Right atrium auricular region (tissue), 2 donors: ENCODE measurements at places on chromosomes 12 and 14. TPM values are rescaled to one million over a fixed set of nuclear protein-coding genes. Genes with fewer than 3 reads are reported as not detected.

GRCh38 chr12:6823182-6824084, 1.8 kb downstream of the GPR162 start:
- H3K4me3 ChIP-seq: no peak overlapping the region
- H3K27ac ChIP-seq: no peak overlapping the region
- no peak for DNase-seq
- no peaks in the 10 kb centered on the region for H3K27me3 ChIP-seq

GRCh38 chr12:27186022-27186839, 57.9 kb upstream of the STK38L start:
- H3K4me3 ChIP-seq: no peak overlapping the region
- no peak for DNase-seq
- no peaks in the 10 kb centered on the region for H3K27me3 ChIP-seq
- H3K36me3 ChIP-seq: no peaks in the 10 kb centered on the region
- H3K4me1 ChIP-seq: no peaks in the 10 kb centered on the region

DNA sequence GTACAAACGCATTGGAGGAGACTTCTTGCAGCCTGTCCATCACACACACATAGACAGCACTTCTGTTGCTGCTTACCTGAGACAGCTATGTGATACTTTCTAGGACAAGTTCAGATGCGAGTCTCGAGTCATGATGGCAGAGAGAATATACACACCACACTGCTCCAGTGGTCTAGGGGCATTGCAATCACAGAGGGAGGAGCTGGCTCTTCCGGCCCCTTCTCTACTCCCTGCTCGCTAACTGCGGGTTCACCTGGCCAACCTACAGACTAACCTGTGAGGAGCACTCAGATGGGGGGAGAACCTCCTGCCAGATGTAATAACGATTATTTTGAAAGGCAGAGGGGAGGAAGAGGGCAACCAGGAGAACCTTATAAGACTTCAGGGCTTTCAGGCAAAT, 30.7 kb downstream of the EMP1 start:
- no peaks in the 10 kb centered on the region for H3K27me3 ChIP-seq
- DNase-seq: no peak
- no peaks in the 10 kb centered on the region for H3K4me1 ChIP-seq
- no peak overlapping the region for H3K4me3 ChIP-seq

GRCh38 chr14:96881713-96882112, 84.5 kb downstream of the VRK1 start:
- H3K4me1 ChIP-seq: no peaks in the 10 kb centered on the region
- no peaks in the 10 kb centered on the region for H3K36me3 ChIP-seq
- H3K27me3 ChIP-seq: no peaks in the 10 kb centered on the region
- H3K27ac ChIP-seq: no peak overlapping the region
- H3K4me3 ChIP-seq: no peak overlapping the region

- H3K36me3 ChIP-seq: peaks cover 7% of the 10 kb centered on the region
- peak overlapping the region; percentile 60 for H3K27ac ChIP-seq
- peak overlapping the region; percentile 5 for H3K4me3 ChIP-seq
- no peak for DNase-seq
- H3K4me1 ChIP-seq: no peaks in the 10 kb centered on the region
Measured at GRCh38 chr12:53618275-53618674, 7.9 kb downstream of the ATF7 start.

- H3K36me3 ChIP-seq: peaks cover 54% of the 10 kb centered on the region
- no peak overlapping the region for H3K27ac ChIP-seq
- DNase-seq: no peak
- H3K4me1 ChIP-seq: no peaks in the 10 kb centered on the region
Measured at GRCh38 chr12:57280211-57281062, 29.4 kb upstream of the STAC3 start.

GZMH gene
- 0.93 TPM for total RNA-seq

DNA sequence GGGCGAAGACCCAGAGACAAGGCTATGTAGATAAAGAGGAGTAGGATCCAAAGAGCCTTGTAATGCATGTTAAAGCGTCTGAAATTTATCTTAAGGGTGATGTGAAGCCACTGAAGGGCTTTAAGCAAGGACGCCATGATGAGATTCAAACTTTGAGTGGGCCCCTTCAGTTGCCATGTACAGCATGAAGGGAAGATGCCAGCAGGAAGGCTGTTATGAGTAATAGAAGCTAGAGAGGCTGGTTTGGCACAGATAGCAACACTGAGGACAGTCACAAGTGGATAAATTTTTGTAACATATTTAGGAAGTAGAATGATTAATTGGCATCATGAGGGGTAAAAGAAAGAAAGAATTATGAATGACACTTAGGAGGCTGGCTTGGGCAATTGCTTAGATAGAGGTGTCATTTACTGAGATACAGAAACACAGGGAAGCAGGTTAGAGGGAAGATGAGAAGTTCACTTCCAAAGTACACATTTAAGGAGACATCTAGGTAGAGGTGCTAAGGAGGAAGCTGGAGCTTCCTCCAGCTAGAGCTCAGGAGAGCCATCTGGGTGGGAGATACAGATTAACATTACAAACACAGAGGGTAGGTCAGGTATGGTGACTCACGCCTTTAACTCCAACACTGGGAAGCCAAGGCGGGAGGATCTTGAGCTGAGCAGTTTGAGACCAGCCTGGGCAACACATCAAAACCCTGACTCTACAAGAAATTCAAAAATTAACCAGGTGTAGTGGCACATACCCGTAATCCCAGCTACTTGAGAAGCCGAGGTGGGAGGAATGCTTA, 13.7 kb downstream of the ATG2B start:
- no peak for DNase-seq
- H3K4me1 ChIP-seq: no peaks in the 10 kb centered on the region
- H3K4me3 ChIP-seq: no peak overlapping the region
- H3K27me3 ChIP-seq: no peaks in the 10 kb centered on the region

DAZAP2 gene
- total RNA-seq: 193 TPM

DNA sequence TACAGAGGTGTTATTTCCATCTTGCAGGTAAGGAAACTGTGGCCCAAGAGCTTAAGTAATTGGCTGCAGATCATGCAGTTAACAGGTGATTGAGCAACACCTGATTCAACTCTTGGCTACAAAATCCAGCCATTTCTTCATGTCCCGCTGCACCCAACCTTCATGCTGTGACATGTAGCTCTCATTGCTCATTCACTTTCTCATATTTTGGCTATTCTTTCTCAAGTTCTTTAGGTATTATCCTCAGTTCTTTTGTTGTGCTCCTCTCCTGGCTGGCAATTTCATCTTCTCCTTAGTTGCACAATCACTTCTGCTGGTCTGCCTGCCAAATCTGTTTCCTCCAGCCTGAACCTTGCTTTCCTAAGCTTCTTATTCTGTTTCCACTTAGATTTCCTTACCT, 300.8 kb downstream of the SSPN start:
- DNase-seq: no peak
- peaks cover 9% of the 10 kb centered on the region for H3K36me3 ChIP-seq
- H3K4me1 ChIP-seq: no peaks in the 10 kb centered on the region
- H3K27me3 ChIP-seq: no peaks in the 10 kb centered on the region

NR1H4 gene
- not detected for total RNA-seq

FOXG1 gene
- total RNA-seq: not detected

DNA sequence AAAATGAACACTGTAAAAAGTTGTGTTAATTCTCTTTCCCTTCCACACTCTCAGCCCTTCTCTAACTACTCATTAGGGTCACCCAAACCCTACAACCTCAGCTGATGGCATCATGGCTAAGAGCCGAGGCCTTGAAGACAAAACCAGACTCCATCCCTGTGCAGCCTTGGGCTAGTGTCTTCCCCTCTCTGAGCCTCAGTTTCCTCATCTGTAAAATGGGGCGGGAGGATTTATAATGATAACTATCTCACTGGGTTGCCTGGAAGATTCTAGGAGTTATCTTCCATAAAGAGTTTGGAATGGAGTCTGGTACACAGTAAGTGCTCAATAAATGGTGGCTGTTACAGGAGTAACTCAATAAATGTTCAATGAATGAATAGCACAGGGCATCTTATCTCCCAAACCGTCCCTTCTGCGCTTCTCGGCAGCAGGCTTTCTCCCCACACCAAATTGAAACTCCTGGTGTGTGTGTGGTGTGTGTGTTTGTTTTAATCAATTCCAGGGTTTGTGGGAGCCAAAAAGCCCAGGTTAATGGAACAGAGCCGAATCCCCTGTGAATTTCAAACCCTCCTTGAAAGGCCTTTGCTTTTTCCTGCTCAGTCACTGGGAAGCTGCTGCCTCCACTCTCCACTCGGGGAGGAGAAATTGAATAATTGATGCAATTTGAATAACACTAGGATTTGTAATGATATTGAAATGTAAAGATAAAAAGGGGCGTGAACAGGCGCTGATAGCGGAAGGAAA, 61.2 kb upstream of the FAM222A start:
- H3K27me3 ChIP-seq: no peaks in the 10 kb centered on the region
- H3K27ac ChIP-seq: no peak overlapping the region
- no peaks in the 10 kb centered on the region for H3K4me1 ChIP-seq
- no peak for DNase-seq
- H3K36me3 ChIP-seq: no peaks in the 10 kb centered on the region

THAP2 gene
- total RNA-seq: 2.0 TPM

SLCO1B1 gene
- total RNA-seq: not detected

SLC5A8 gene
- total RNA-seq: not detected

DNA sequence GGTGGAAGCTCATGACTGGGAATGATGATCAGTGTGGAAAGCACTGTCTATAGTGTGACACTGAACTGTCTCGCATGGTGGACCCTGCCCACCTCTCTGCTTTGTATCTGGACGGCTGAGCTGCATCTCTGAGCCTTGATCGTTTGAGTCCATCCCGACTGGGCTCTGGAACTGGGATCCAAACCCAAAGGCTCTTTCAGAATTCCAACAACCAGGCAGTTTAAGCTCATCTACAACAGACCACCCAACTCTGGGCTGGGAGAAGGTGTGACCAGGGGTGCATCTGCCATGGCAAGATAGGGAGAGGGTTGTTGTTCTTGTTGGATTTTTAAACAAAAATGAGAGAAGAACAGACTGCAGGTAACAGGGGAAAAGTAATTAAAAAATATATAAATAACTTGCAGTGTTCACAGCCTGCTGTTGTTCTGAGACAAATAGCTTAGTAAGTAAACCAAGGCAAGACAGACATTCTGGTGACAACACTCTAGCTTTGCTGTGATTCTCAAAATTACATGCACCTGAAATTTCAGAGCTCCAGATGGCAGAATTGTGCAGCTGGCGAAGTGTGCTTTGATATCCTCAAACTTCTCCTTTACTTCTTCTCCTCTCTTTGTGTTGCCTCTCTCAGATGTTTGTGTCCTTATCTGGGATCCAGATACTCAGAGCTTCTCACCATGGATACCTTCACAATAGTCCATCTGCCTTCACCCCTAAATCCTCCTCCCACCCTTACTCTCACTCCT, 209.6 kb downstream of the EMP1 start:
- no peak overlapping the region for H3K27ac ChIP-seq
- no peak for DNase-seq
- no peaks in the 10 kb centered on the region for H3K4me1 ChIP-seq
- no peak overlapping the region for H3K4me3 ChIP-seq
- no peaks in the 10 kb centered on the region for H3K36me3 ChIP-seq

DNA sequence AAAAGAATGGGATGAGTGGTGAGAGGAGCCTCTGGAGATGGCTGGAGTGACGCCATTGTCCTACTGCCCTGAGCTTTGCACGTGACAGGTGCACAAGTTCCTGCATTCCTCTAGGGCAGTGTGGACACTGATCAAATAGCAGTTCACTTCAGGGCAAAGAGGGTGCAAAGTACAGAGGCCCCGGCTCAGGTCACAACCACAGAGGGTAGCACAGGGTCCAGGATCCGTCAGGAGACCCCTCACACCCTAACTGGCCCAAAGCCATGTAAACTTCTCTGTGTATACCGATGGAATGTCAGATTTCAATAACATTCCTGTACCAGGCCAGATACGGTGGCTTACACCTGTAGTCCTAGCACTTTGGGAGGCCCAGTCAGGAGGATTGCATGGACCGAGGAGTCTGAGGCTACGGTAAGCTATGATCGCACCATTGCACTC, 10.4 kb upstream of the FBLN5 start:
- no peaks in the 10 kb centered on the region for H3K27me3 ChIP-seq
- no peak overlapping the region for H3K27ac ChIP-seq
- H3K4me1 ChIP-seq: no peaks in the 10 kb centered on the region
- H3K4me3 ChIP-seq: no peak overlapping the region
- no peaks in the 10 kb centered on the region for H3K36me3 ChIP-seq
- DNase-seq: no peak

GRCh38 chr12:45051572-45052125, 750 bp upstream of the DBX2 start:
- peaks cover 12% of the 10 kb centered on the region for H3K4me1 ChIP-seq
- no peaks in the 10 kb centered on the region for H3K36me3 ChIP-seq
- H3K4me3 ChIP-seq: peak overlapping the region; percentile 24

- H3K27ac ChIP-seq: no peak overlapping the region
- H3K36me3 ChIP-seq: no peaks in the 10 kb centered on the region
- no peak overlapping the region for H3K4me3 ChIP-seq
- DNase-seq: no peak
- H3K27me3 ChIP-seq: no peaks in the 10 kb centered on the region
Measured at GRCh38 chr12:62924084-62924483, 10.9 kb downstream of the PPM1H start.

GRCh38 chr14:63874223-63874622, 21.4 kb downstream of the SYNE2 start:
- no peaks in the 10 kb centered on the region for H3K36me3 ChIP-seq
- peak overlapping the region; percentile 81 for H3K27ac ChIP-seq
- no peaks in the 10 kb centered on the region for H3K27me3 ChIP-seq
- no peak for DNase-seq
- peaks cover 46% of the 10 kb centered on the region for H3K4me1 ChIP-seq
- no peak overlapping the region for H3K4me3 ChIP-seq

PPP1R36 gene
- not detected for total RNA-seq

RTN1 gene
- total RNA-seq: 2.7 TPM

GRCh38 chr14:62097072-62097471, 334.9 kb downstream of the SNAPC1 start:
- no peak overlapping the region for H3K27ac ChIP-seq
- no peaks in the 10 kb centered on the region for H3K27me3 ChIP-seq
- H3K36me3 ChIP-seq: no peaks in the 10 kb centered on the region
- no peaks in the 10 kb centered on the region for H3K4me1 ChIP-seq
- no peak for DNase-seq
- no peak overlapping the region for H3K4me3 ChIP-seq

GRCh38 chr12:71144682-71145081, 13.1 kb downstream of the TSPAN8 start:
- no peak for DNase-seq
- H3K27ac ChIP-seq: no peak overlapping the region
- H3K4me1 ChIP-seq: no peaks in the 10 kb centered on the region
- H3K27me3 ChIP-seq: no peaks in the 10 kb centered on the region
- H3K4me3 ChIP-seq: no peak overlapping the region
- no peaks in the 10 kb centered on the region for H3K36me3 ChIP-seq

DNA sequence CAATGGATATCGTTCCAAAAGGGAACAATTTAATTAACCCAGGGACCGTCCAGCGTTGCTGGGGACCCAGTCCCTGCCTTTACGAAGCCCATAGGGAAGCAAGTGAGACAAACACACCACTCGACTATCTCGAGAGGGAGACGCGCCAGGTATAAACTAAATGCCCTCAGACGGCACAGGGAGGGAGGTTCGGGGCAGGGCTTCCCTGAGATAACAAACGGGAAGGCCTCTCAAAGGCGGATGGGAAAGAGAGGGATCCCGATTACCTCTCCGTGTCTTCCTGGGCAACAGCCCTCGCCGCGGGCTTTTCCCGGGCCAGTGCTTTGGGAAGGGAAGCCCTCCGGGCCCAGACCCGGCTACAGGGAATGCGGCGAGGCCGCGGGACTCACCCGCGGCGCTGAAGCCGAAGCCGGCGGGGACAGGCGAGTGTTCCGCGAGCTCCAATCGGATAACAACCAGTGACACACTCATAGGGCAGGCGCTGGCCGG, 390 bp downstream of the BRAP start:
- DNase-seq: no peak
- H3K27ac ChIP-seq: peak overlapping the region; percentile 90
- no peaks in the 10 kb centered on the region for H3K27me3 ChIP-seq
- peak overlapping the region; percentile 99 for H3K4me3 ChIP-seq
- H3K4me1 ChIP-seq: peaks cover 25% of the 10 kb centered on the region
